SK-N-SH (cell line): ENCODE measurements at places on chromosomes 11 and 22. TPM values are rescaled to one million over a fixed set of nuclear protein-coding genes. Genes with fewer than 3 reads are reported as not detected.

The KCNJ5 gene
- polyA plus RNA-seq = 0.03 TPM in 1 of 2 replicates, not detected in the other

The TRIM51 gene
- not detected in 2 replicates for polyA plus RNA-seq

The TMEM191C gene
- 2.2 and 3.4 TPM in 2 replicates for polyA plus RNA-seq

The GGTLC2 gene
- not detected in 2 replicates for polyA plus RNA-seq

The OR10A2 gene
- not detected in 2 replicates for polyA plus RNA-seq

The C11orf71 gene
- polyA plus RNA-seq = 7.8 and 8.4 TPM in 2 replicates

DNA sequence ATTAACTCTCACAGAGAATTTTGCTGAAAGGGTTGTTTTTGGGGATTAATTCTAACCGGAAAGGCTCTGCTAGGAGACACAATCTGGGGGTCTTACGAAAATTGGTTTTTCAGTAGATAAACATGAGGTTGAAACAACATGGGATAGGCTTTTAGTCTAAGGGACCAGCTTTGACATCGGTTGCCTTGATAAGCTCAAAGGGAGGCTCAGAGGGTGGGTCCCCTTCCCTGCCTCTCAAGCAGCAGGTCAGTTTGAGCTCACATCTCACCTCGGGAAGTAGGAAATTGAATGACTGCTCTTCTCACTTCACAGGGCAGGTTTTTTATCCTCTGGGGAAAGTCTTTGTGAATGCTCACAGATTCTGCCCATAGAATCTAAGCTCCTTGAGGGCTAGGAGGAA is 70.2 kb upstream of the KIRREL3 start:
- DNase-seq = no peak

DNA sequence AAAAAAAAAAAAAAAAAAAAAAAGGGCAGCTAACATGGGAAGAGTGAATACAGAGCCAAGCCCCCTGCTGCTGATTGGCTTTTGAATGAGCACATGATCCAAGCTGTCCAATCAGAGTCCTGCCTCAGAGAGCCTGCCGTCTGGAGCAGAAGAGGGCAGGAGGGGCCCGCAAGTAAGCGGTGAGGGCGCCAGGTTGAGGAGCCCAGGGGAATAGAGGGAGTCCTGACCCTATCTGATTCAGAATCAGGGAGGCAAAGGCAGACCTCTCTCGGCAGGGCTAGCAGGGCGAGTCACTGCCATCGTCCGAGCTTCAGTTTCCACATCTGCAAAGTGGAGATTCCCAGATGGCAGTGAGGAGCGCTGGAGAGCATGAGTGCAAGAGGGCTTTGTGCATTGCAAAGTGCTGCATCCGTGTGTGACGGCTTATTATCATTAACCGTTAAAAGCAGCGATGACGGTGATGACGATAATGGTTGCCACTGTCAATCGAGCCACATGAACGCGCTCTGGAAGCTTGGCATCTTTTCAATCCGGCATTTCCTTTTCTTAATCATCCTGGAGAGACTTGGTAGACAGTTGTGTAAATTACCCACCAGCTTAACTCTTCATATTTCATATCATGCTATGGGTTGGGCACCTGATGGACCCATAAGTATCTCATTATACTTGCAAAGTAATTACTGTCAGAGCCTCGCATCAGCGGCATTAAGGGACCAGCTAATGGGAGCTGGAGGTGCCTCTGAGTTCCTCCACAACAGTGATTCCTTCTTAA is 68.6 kb upstream of the ATXN10 start:
- DNase-seq = peak; percentile 91

GRCh38 chr22:21444701-21445436 is 22.3 kb upstream of the TMEM191C start:
- DNase-seq = no peak

DNA sequence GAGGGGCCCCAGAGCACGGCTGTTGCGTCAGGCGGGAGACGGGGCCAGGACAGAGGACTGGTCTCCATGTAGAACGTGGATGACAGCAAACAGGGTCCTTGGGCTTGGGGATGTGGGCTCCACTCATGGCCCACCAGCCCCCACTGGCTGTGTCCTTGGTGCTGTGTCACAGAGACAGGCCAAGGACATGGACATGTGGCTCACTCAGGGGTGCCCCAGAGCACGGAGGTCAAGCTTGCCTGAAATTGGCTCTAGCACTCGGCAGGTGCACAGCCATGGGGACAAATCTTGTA is 14.4 kb downstream of the FADS2 start:
- DNase-seq = no peak

- DNase-seq = no peak
These were observed 6.8 kb downstream of the BAIAP2L2 start for GRCh38 chr22:38103641-38104040.
